Fibroblast of skin of left biceps (primary cell): ENCODE measurements at places on chromosomes 6 and 20.

DNA sequence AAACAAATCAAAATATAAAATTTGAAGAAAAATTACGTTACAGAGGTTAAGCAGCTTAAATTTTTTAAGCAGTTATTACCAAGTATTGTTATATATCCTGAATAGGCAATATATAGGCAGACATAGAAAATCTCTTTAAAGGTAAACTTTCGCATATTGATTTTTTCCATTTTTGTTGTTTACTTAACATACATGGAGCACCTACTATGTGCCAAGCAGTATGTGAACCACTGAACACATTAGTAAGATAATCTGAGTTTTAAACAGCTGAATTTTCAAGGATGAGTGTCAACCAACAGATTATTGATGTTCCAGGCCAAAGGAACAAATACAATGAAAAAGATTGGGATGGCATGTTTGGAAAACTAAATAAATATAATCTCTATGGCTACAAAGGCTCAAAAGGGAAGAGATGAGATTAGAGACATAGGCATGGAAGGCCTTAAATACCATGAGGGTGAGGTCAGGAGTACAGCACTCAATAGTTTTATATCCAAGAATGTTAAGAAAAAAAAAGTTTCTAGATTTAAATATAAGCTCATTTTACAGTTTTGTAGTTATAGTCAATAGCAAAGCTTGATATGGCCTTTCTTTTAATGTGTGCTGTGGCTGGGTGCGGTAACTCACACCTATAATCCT lies 277.5 kb downstream of the PTPRK start:
- no peak for DNase-seq

DNA sequence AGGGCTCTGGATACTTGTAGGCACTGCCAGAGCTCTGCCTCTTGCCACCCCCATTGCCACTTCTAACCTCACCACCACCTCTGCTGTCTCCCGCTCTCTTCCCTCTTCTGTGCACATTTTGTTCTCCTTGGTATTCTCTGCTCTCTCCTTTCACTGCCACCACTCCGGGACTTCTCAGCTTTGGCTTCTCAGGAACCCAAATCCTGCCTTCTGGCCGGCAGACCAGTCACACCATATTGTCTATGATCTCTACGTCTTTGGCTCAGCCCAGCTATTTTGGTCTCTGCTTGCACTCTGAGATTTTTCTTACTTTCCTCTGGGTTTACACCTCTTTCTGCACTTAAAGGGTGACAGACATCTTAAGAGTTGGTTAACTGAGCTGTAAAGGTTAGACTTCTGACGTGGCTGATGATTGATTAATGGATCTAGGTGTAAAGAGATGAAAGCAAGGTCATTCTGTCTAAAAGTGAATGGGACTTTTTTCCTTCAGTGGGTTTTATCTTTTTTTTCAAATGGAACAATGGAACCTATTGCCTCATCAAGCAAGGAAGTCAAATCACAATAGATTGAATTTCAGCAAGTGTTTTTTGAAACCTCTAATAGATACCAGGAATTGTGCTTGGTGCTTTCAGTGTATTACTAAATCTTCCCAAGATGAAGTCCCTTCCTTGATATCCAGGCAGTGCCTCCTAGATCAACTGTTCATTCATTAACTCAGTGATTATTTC lies 13.8 kb downstream of the MMP24 start:
- DNase-seq, result no peak

DNA sequence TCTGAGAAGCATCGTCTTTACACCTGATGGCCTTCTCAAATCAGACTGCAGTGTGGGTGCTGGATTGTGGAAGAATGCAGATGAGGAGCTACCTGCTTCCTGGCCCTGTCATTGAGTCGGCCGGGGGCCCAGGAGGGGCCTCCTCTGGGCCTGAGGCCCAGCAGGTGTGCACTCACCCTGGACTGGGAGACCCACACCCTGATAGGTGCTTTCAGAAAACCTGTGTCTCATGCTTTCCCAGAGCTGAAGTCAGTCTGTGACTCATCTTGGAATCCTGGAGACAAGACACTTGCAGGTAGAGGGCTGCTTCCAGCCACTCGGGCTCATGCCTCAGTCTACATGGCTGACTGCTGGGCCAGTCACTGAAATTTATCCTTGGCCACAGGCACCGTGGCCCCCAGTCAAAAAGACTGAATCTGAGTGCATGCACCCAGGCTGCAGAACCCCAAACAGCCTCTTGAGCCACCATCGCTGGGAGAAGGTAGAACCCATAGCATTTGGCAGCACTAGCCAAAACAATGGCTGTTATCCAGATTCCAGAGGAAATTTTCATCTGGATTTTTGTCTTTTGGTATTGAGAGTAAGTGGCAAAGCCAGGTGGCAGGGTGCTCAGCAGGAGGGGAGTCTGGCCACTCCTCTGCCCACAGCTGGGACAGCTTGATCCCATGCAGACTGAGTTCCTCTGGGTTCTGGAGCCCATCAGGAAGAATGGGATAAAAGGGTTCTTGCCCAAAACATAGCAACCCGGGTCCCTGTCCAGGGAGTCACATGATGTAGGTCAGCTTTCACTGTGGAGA lies 182.0 kb upstream of the CST7 start:
- DNase-seq, result no peak

DNA sequence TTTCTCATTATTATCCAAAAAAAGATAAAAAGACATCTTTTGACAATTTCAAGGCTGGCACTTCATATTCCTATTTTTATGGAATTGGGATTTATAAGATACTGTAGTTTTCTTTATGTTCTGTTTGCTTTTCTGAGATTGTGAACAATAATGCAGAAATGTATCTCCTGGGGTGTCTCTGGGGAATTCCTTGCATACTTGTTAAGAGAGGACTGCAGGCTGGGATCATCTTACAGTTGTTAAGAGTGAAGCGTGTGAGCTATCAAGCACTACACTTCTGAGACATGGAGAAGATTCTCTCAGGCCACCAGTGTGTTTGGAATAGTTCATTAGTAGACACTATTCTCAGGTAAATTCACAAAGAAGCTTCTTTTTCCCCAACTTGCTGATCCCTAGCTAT lies 963.3 kb upstream of the GJE1 start:
- peak; percentile 90 for DNase-seq

DNA sequence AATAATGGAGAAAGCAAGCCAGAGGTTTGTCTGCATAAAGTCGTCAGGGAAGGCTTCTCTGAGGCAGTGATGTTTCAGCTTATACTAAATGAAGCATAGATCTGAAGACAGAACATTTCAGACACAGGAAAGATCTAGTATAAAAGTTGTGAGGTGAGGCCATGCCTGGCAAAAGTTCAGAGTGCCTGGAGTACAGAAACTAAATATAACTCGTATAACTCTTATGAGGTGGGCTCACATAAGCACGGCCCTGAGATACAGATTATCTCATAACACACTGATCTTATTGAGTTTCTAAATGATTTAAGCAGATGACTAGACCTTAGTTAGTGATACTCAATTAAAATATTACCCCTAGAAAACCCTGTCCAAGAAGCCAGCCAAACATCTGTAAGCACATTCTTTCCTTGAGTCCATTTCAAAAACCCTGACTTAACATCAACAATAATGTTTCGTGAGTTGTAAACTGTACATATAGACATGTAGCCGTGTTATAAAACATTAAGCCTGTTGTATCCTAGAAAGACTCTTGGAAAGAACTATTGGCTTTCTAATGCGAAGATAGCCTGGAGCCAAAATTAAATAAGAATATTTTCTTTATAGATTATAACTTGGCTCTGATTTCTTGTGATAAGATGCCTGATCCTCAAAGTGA lies 667.6 kb downstream of the TENT5A start:
- DNase-seq, result no peak
